ENCODE measurements at places on chromosomes 3 and 15.

GRCh38 chr15:45093013-45093412, 21.0 kb downstream of the DUOX2 start:
- no peaks in the 10 kb centered on the region for H3K36me3 ChIP-seq
- no peak for DNase-seq
- H3K4me1 ChIP-seq: peaks cover 4% of the 10 kb centered on the region
- no peak overlapping the region for H3K27ac ChIP-seq
- H3K27me3 ChIP-seq: no peaks in the 10 kb centered on the region

DNA sequence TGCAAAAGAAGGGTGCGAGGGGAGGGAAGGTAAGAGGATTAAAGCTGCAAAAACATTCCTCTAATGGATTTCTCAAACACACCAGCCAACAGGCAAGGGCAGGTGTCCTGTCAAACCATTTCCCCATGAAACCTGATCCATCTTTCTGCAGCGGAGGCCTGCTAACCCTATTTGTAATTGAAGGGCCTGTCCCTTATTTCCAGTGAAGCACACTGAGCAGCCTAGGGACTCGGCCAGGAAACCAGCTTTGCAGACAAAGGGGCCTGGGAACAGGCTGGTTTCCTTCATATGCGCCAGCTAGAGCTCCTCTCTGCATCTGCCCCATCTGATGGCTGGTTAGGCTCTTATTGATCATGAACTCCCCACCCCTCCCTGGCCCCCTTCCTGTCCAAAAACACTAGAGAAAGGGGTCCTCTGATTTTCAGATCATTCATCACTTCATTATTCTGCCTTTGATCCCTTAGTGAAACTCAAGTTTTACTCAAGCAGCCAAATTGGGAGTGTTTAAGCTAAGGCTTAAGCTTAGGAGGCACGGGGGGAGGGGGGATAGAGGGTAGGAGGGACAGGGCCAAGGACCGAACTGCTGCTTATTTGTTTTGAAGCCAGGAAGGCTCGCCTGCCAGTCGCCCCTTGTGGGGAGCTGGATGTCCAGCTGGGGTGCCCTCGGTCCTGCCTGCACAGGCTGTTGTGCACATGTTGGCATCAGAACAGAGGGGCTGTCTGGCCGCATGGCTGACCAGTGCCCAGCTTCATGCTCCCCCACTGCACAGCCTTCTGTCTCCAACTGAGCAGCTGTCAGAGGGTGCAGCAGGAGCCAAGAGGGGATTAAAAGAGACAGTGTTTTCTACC, 53.1 kb downstream of the BOC start:
- H3K36me3 ChIP-seq: peaks cover 5% of the 10 kb centered on the region
- H3K27ac ChIP-seq: no peak overlapping the region
- DNase-seq: no peak
- H3K4me3 ChIP-seq: no peak overlapping the region
- peaks cover 3% of the 10 kb centered on the region for H3K27me3 ChIP-seq
- H3K4me1 ChIP-seq: no peaks in the 10 kb centered on the region

DNA sequence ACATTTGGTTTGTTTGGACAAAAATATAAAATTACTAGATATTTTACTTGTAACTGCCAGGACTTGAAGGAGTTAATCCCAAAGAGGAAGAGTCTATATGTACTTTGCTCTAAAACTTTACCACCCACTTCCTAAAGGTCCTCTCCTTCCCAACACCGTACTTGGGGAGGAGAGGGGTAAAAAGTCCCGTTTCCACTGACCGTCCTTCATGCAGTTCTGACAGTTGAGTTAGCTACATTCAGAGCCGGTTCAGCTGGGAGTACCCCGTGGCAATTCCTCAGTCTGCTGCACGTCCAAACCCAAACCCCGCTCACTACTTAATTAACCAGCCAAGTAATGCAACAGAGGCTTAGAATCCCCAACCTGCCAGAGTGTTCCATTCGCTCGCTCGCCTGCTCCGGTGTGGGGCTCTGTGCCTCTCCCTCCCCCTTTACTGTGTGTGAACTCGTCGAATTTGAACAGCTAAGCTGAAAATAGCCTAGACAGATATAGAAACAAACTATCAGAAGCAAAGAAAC, 519.7 kb downstream of the FOXP1 start:
- no peaks in the 10 kb centered on the region for H3K27me3 ChIP-seq
- H3K4me1 ChIP-seq: peaks cover 73% of the 10 kb centered on the region
- peak overlapping the region; percentile 58 for H3K4me3 ChIP-seq

GRCh38 chr3:29720665-29721064, 439.8 kb downstream of the RBMS3 start:
- no peaks in the 10 kb centered on the region for H3K4me1 ChIP-seq
- no peaks in the 10 kb centered on the region for H3K36me3 ChIP-seq
- no peak for DNase-seq
- no peak overlapping the region for H3K27ac ChIP-seq

DNA sequence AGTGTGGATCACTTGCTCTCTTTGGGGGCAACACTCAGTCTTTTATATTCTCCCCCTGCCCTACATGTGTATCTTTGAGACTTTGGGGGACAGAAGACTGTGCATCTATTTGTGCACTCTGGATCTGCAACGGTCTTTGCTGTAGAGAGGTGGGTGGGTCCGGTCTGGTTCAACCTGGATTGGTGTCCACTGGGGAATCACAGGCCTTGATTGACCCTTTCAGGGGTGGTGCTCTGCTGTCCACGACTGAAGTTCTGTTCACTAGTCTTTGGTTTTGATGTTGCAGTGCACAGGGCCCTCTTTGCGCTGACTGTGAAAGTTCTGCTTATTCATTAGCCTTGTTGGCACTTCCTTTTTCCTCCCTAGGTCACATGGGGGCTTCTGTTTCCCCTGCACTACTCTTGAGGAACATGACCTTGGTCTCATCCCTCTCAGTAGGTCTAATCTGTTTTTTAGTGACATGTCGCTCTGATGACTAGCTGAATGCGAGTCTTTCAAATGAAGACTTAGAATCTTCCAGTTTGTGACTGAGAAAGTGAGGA, 284.2 kb downstream of the SV2B start:
- H3K36me3 ChIP-seq: no peaks in the 10 kb centered on the region
- DNase-seq: no peak
- H3K27ac ChIP-seq: no peak overlapping the region
- H3K4me1 ChIP-seq: no peaks in the 10 kb centered on the region

GRCh38 chr15:73996939-73997338, 2.4 kb downstream of the PML start:
- H3K36me3 ChIP-seq: no peaks in the 10 kb centered on the region
- peak overlapping the region; percentile 83 for H3K4me3 ChIP-seq
- H3K27me3 ChIP-seq: no peaks in the 10 kb centered on the region
- peak overlapping the region; percentile 97 for H3K27ac ChIP-seq
- peak; percentile 44 for DNase-seq

DNA sequence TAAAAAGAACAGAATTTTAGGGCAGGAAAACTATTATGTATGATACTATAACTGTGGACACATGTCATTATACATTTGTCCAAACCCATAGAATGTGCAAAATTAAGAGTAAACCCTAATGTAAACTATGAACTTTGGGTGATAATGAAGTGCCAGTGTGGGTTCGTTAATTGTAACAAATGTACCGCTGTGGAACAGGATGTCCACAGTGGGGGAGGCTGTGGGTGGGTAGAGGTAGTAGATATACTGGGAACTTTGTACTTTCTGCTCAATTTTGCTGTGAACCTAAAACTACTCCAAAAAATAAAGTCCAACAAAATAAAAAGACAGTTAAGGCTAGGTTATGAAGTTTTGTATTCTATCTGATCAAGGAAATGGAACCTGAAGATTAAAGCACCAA, 24.8 kb downstream of the CD96 start:
- H3K27ac ChIP-seq: no peak overlapping the region
- H3K4me3 ChIP-seq: no peak overlapping the region
- no peaks in the 10 kb centered on the region for H3K4me1 ChIP-seq
- DNase-seq: no peak
